ENCODE measurements at places on chromosomes 2 and 18.
A peak's percentile ranks its signal among the peaks of the same experiment; 100 is the strongest.

- DNase-seq: no peak
Measured at GRCh38 chr2:40394597-40394996, 57.3 kb downstream of the SLC8A1 start.

DNA sequence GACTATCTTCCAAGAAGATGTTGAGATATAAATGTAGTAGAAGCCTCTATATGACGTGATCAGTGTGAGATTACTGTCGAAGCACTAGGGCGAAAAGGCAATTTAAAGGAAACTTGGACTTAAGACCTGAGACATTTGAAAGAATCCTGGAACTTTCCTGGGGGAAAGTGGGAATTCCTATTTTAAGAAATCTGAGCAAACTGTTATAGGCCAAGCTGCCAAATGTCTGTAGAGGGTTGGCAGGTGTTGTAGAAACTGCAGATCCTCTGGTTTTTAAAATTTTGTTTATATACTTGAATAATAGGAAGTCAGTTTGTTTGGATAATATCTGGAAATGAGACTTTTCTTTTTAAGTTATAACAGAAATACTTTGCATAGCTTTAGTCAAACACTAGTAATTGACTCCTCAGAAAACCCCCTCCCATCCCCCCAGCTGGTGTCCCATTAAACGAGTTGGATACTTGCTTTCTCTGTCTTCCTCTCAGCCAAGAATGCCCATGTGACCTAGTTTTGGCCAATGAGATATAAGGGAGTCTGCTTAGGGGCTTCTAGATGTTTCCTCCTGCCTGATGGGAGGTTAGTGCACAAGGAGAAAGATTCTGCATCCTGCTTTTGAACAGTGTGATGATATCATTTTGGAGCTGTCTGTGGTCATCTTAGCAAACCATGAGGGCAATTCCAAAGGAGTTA, 61.2 kb downstream of the MOGAT1 start:
- DNase-seq: no peak

DNA sequence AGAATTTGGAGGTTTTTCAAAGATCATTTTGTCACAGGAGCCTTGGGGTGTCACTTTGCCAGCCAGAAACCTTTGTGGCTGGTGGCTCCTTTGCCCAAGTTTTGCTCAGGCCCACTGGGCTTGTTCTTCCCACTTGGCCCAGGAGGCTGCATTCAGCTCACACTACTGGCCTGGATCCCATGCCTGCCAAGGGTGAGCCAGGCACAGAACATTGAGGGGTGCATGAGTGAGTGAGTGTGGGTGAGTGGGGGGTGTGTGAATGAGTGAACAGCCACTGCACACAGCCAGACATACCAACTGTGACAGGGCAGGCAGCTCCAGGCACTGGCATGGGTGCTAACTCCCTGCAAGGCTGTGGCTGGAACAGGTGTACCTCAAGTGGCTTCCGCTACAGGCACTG, 39.6 kb downstream of the FAM171B start:
- no peak for DNase-seq

DNA sequence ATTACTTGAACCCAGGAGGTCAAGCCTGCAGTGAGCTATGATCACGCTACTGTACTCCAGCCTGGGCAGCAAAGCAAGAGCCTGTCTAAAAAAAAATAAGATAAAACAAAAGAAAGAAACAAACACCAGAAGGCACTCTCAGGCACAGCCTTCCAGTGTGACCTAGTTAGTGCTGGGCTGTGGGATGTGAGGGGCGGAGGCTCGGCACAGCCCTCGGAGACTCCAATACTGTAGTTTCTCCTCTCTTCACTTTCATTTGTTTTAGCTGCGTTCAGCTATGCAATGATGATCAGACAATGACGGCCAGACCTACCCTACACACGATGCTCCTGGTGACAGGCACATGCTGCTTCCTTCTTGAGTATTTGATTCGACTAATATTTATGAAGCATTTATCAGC, 127.7 kb downstream of the SOCS6 start:
- DNase-seq: no peak

GRCh38 chr2:152420363-152420762, 85.4 kb downstream of the FMNL2 start:
- no peak for DNase-seq

DNA sequence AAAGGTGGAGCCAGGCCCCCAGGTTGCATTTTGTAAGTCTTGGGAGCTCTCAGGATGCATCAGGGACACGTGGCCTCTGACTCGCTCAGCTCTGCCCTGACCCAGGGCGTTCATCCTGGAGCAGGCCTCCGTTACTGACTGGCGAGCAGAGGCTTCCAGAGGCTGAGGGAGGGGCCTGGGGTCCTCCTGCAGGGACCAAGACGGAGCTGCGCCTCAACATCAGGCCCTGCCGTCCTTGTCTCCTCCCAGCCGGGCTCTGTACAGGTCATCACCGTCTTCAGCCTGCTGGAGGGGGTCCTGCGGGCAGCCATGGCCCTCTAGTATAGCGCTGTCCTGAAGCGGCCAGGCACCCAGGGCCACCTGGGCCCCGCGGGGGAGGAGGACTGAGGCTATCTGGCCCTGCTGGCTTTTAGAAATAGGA, 10.2 kb upstream of the ALPP start:
- no peak for DNase-seq

- no peak for DNase-seq
Measured at GRCh38 chr18:55494899-55495298, 93.1 kb downstream of the TCF4 start.

- peak; percentile 80 for DNase-seq
Measured at GRCh38 chr18:42950732-42951131, 164.8 kb downstream of the RIT2 start.

DNA sequence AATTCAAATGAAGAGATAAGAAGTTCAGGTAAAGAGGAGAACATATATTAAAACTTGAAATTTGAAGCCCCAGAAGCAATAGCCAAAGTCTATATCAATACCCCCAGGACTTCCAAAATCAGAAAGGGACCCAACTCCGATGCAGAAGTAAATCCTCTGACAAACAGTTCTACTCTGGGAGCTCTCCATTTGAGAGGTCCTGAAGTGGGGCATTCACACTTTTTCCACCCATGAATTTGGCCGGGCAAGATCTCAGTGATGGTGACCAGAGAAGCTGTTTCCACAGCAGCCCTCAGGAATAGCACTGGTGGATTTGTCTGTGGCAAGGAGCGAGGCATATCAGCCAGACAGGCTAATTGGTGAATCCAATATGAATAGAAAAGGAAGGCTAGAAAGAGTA, 313.6 kb upstream of the MC4R start:
- no peak for DNase-seq

GRCh38 chr18:9065864-9066263, 36.6 kb upstream of the NDUFV2 start:
- DNase-seq: no peak

GRCh38 chr2:197920592-197921201, 116.3 kb downstream of the PLCL1 start:
- no peak for DNase-seq

GRCh38 chr18:61829108-61829507, 63.7 kb downstream of the RNF152 start:
- no peak for DNase-seq

Data from NAMALWA (cell line).